ENCODE measurements at places on chromosomes 2 and 18.

DNA sequence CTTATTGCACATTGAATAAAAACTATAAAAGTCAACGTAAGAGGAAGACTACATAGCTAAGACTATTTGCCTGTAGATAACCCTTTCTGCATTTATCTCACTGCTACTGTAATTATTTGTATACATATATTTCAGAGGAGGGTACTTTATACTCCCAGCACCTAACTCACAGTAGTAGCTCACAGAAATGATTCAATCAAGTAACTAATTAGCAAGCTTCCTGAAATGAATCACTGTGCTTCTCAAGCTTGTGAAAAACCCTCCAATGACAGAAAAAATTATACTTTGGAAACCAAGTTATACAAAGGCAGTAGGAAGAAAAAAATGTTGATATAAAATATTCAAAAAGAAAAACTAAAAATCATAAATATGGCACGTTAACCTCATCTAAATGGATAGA is 124.9 kb downstream of the NBAS start:
- DNase-seq: peak; percentile 9

DNA sequence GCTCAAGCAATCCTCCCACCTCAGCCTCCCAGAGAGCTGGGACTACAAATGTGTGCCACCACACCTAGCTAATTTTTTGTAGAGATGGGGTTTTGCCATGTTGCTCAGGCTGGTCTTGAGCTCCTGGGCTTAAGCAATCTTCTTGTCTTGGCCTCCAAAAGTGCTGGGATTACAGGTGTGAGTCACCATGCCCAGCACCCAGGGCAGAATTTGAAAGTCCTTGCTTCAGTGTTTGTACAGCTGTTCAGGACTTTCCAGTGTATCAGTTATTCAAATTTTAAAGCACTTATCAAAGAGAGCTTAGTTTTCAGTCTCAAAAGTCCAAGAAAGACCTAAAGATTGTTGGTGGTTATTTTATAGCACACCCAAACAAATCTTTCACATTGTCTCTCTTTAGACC is 43.6 kb upstream of the VPS54 start:
- peak; percentile 58 for DNase-seq

- no peak for DNase-seq
Measured at GRCh38 chr2:174121612-174122011, 126.7 kb downstream of the OLA1 start.

DNA sequence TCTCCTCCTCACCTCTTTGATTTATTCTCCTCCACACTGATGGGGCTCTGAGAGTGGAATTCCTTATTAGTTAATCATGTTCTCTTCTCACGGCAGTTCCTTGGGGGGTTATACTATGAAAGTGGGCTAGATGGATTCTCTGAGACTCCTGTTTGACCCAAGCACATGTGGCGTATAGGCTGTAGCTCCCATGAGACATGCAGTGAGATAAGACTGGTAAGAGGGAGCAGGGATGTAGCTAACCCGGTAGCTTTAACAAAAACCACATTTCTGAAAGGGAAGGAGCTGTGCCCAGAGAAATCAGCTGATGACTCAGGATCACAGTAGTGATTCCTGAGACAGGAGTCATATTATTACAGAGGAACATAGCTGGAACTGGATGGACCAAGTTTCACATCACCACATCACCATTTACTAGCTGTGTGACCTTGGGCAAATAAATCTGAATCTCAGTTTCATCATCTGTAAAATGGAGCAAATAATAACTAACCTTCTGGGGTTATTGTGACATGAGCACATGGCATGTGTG is 82.9 kb downstream of the CRIM1 start:
- DNase-seq: peak; percentile 100

DNA sequence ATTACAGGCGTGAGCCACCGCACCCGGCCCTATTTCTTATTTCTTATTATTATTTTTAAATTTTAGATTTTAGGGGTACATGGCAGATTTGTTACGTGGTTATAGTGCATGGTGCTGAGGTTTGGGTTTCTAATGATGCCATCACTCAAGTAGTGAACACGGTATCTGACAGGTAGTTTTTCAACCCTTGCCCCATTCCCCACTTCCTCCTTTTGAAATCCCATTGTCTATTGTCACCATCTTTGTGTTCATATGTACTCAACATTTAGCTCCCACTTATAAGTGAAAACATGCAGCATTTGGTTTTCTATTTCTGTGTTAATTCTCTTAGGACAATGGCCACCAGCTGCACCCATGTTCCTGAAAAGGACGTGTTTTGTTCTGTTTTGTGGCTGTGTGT is 39.5 kb downstream of the TGIF1 start:
- DNase-seq: no peak

GRCh38 chr2:226847090-226847489 is 11.2 kb downstream of the RHBDD1 start:
- DNase-seq: no peak

- peak; percentile 6 for DNase-seq
Measured at GRCh38 chr2:109376115-109376514, 237.7 kb downstream of the SEPTIN10 start.

- DNase-seq: no peak
Measured at GRCh38 chr2:227796045-227796711, 17.5 kb upstream of the CCL20 start.

GRCh38 chr18:73990258-73990657 is 157.4 kb downstream of the FBXO15 start:
- DNase-seq: peak; percentile 7

DNA sequence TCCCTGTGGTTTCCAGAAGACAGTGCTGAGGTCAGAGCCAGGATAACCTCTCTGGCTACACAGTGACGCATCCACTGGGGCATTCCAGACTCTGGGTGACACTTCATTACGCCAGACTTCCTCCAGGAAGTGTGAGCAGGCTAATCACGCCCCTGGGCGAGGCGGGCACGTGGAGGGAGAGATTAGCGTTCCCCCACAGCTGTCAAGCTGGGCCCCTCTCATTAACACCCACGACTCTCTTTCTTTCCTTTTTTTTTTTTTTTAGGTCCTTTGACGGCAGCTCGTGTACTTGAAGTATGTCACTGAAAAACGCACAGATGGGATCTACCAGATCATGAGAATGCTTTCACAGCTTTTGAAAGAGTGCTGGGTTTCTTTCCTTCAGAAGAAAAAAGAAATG is 274.6 kb downstream of the AFF3 start:
- DNase-seq: peak; percentile 77

- no peak for DNase-seq
Measured at GRCh38 chr2:231260442-231261208, 62.2 kb downstream of the ARMC9 start.

GRCh38 chr2:85937069-85937439 is 48.3 kb upstream of the ST3GAL5 start:
- no peak for DNase-seq
